ENCODE measurements at places on chromosomes 5 and 9.

GRCh38 chr5:57033503-57033902 lies 81.6 kb upstream of the MIER3 start:
- no peak for DNase-seq
- no peaks in the 10 kb centered on the region for H3K27me3 ChIP-seq

GRCh38 chr5:149809931-149810691 lies 80.0 kb downstream of the PPARGC1B start:
- H3K4me1 ChIP-seq = peaks cover 22% of the 10 kb centered on the region
- no peaks in the 10 kb centered on the region for H3K27me3 ChIP-seq
- no peaks in the 10 kb centered on the region for H3K36me3 ChIP-seq
- no peak overlapping the region for H3K4me3 ChIP-seq

- peaks cover 44% of the 10 kb centered on the region for H3K4me1 ChIP-seq
- peaks cover 3% of the 10 kb centered on the region for H3K36me3 ChIP-seq
- peak overlapping the region; percentile 93 for H3K4me3 ChIP-seq
- DNase-seq = no peak
- H3K27ac ChIP-seq = peak overlapping the region; percentile 86
Measured at GRCh38 chr5:177553671-177554429, 513 bp downstream of the FAM193B start.

DNA sequence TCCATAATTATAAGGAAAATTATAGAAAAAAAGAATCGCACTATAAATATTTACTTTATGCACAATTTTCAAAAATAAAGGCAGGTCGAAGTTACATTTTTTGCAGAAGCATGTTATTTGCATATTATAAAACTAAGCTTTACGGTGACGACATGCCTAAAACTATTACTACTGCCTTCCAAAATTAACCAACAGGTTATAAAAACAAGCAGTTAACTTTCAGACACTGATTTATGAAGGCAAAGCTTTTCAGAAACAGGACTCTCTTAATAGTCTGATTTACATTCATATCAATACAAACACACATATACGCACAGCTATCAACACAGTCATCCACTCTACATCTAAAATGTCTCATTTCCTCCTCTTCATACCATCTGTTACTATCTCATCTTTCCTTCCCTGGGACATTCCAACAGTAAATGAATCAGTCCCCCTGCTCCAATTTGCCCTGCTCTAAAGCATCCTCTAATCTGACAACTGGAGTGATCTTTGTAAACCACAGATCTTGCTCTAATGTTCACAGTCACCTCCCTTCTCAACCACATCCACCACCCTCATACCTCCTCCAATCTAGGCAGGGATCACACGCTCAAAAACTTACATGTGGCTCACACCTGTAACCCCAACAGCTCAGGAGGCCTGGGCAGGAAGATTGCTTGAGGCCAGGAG lies 21.6 kb downstream of the FBXW11 start:
- H3K4me3 ChIP-seq = no peak overlapping the region
- no peak overlapping the region for H3K27ac ChIP-seq
- no peaks in the 10 kb centered on the region for H3K36me3 ChIP-seq
- H3K4me1 ChIP-seq = peaks cover 22% of the 10 kb centered on the region
- no peaks in the 10 kb centered on the region for H3K27me3 ChIP-seq

DNA sequence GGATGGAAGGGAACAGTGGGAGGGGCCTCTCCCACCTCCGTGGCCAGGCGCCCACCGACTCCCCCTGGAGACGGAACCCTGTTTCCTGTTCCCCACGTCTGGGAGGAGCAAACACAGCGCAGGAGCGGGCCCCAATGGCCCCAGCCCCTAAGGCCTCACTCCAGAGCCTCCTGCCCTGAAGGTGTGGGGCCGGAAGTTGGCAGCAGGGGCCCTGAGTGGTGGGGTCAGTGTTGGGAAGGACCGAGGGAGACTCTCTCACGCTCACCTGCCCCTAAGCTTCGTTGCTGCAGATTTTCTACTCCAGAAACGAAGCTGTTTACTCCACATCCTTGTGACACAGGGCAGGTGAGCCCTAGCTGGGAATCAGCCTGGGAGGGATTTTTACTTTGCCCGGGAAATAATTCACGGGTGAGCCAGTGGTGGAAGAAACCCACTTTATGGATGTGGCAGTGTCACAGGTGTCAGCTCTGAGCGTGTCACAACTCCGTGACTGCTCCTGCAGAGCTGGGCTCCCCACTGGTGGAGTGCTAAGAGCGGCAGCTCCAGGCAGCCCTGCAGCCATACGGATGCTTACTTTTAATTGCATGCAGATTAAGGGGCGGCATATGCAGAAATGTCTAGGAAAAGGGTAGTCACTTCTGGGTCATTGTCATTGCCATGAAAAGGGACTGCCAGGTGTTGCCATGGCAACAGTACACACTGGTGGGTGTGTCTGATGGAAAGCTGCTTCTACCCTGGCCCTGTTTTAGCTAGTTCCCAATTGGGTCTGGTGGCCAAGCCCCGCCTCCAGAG lies 77.5 kb upstream of the OLFM1 start:
- DNase-seq = no peak
- no peak overlapping the region for H3K27ac ChIP-seq
- H3K4me3 ChIP-seq = no peak overlapping the region

GRCh38 chr5:103119070-103119764 lies 721 bp downstream of the GIN1 start:
- H3K4me1 ChIP-seq = peaks cover 45% of the 10 kb centered on the region
- H3K27ac ChIP-seq = peak overlapping the region; percentile 86
- no peak for DNase-seq
- no peaks in the 10 kb centered on the region for H3K27me3 ChIP-seq
- H3K4me3 ChIP-seq = peak overlapping the region; percentile 74

DNA sequence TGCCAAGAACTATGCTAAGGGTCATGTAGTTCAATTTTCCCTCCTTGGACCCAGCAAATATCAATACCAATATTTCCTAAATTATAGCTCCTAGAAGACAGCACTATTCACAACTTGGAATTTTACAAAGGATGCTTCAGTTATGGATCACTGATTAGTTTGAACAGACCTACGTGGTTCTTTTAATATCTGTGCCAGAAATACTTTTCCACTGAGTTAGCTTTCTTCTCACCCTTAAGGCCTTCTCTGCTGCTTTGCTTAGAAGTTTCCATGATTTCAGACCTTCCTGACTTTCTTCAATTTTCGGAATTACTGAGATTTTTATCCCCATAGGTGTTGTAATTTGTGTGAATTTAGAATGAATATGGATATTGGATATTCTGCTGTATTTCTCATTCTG lies 380.4 kb downstream of the PSAT1 start:
- no peaks in the 10 kb centered on the region for H3K4me1 ChIP-seq
- no peak for DNase-seq
- H3K27me3 ChIP-seq = no peaks in the 10 kb centered on the region
- no peaks in the 10 kb centered on the region for H3K36me3 ChIP-seq
- H3K27ac ChIP-seq = no peak overlapping the region

DNA sequence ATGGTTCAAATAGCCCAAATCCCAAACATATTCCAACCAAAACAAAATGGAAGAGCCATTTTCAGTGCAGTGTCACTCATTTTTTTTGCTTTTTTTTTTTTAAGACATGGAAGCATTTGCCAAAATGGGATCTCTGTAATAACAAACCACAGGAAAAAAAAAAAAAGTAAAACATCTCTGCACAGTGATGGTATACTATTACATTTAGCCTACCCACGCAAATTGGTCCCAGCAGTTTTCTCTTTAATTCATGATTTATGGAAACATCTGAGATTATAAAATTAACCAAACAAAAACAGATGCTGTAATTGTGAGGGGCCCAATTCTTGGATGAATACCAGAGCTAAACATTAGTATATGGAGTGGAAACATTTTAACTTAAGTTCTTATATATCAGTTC lies 566.6 kb downstream of the ZNF608 start:
- H3K27me3 ChIP-seq = no peaks in the 10 kb centered on the region
- H3K36me3 ChIP-seq = no peaks in the 10 kb centered on the region
- H3K4me1 ChIP-seq = peaks cover 15% of the 10 kb centered on the region
- no peak for DNase-seq
- no peak overlapping the region for H3K4me3 ChIP-seq
- H3K27ac ChIP-seq = no peak overlapping the region

DNA sequence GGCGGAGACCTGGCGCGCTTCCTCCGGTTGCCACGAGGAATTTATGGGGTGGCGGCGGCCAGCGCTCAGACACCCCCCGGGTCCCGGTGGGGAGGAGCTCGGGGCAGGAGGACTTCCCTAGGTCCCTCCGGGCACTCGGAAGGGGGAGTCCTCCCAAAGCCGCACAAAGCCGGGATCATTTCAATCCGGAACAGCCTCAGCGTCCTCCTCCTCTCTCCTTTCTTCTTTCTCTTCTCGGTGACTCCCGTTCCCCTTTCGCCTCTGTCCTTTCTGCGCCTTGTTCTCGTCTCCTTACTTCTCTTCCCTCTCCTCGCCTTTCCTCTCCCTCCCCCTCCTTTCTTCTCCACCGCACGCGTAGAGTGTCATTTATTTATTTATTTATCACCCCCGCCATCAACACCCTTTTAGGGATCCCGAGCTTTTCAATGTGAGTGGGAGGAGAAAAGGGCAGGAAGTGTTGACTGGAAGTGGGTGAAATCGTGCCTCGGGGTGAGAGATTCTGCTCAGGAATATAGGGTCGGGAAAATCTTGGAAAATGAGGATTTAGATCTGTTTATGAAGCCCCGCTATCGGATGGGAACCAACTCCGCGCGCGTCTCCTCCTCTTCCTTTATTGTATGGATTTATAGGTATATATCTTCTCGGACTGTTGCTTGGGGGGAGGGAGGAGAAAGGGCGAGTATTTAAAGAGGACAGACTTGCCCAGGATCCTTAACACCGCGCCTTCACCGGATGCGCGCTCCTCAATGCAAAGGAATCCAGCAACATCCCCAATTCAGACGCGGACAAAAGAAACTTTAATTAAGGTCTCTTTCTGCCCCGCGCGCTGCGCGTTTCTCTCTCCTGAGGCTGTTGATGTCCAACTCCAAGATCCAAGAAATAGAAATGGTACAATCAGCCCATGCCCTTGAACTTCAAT lies 2.0 kb upstream of the ZNF462 start:
- peaks cover 25% of the 10 kb centered on the region for H3K4me1 ChIP-seq
- DNase-seq = no peak
- no peaks in the 10 kb centered on the region for H3K27me3 ChIP-seq
- H3K36me3 ChIP-seq = no peaks in the 10 kb centered on the region

- H3K4me1 ChIP-seq = peaks cover 9% of the 10 kb centered on the region
- H3K4me3 ChIP-seq = no peak overlapping the region
- DNase-seq = no peak
- no peaks in the 10 kb centered on the region for H3K36me3 ChIP-seq
Measured at GRCh38 chr9:110148384-110148783, 59.6 kb downstream of the C9orf152 start.

GRCh38 chr9:95379630-95380029 lies 62.1 kb upstream of the FANCC start:
- H3K4me3 ChIP-seq = no peak overlapping the region
- DNase-seq = no peak
- H3K27ac ChIP-seq = no peak overlapping the region
- no peaks in the 10 kb centered on the region for H3K27me3 ChIP-seq
- no peaks in the 10 kb centered on the region for H3K36me3 ChIP-seq

DNA sequence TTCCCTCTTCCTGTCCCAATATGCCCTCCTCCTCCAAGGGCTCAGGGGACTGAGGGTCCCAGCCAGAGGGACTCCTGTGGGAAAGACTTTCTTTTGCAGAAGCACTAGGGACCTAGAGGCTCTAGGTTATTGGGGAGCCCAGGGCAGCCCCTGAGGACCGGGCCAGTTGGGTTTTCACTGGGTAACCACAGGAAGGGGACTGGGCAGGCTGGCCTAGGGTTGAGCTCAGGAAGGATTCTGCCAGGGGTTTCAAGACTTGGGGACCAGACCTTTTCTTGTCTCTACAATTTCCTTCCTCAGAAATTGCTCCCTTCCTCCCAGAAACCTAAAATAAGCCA lies 24.4 kb upstream of the HMCN2 start:
- no peak for DNase-seq
- H3K4me3 ChIP-seq = no peak overlapping the region
- no peaks in the 10 kb centered on the region for H3K36me3 ChIP-seq
- no peak overlapping the region for H3K27ac ChIP-seq
- H3K27me3 ChIP-seq = no peaks in the 10 kb centered on the region
- H3K4me1 ChIP-seq = peaks cover 24% of the 10 kb centered on the region

DNA sequence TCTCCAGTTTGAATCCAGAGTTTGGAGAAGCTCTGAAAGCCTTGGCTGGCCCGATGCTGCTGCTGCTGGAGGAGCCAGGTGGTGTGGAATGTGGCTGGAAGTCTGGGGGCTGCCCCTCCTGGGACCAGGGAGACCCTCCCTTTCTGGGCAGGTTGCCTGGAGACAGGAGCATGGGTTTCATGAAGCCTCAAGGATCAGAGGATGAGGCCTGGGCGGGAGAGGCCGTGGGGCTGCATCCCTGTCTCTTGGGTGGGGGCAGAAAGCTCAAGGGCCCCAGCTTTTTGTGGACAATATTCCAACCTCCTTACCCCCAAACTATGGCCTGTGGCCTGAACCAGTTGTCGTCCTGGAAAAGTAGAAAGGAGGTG lies 10.1 kb downstream of the FGF18 start:
- H3K27ac ChIP-seq = no peak overlapping the region
- no peaks in the 10 kb centered on the region for H3K36me3 ChIP-seq
- H3K4me3 ChIP-seq = no peak overlapping the region

GRCh38 chr5:54844905-54845566 lies 140.4 kb downstream of the ESM1 start:
- H3K4me1 ChIP-seq = no peaks in the 10 kb centered on the region
- no peaks in the 10 kb centered on the region for H3K27me3 ChIP-seq
- peak overlapping the region; percentile 10 for H3K27ac ChIP-seq
- H3K4me3 ChIP-seq = no peak overlapping the region

DNA sequence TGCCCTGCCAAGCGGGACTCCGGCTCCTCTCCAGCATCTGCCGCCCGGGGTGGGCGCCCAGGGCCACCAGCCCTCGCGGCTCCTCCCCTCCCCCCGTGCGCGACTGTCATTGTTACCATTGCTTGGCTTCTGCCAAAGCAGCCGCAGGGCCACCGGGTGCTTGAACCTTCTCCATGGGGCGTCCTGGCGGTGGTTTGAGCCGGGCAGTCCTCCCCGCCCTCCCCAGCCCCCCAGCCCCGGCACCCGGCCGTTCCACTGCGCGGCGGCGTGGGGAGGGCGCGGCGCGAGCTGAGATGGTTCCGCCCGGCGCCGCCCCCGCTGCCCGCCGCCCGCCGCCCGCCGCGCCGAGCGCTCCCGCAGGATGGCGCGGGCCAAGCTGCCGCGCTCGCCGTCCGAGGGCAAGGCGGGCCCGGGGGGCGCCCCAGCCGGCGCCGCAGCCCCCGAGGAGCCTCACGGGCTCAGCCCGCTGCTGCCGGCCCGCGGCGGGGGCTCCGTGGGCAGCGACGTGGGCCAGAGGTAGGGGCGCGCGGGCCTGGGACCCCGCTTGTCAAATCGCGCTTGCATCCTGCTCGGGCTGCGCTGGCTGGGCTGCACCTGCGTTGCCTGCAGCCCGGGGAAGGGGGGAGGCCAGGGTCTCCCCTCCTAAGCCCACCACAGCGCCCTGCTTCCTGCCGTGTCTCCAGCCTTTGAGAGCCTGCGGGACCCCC lies 34.4 kb downstream of the KCNT1 start:
- H3K4me1 ChIP-seq = no peaks in the 10 kb centered on the region
- H3K27ac ChIP-seq = no peak overlapping the region
- no peaks in the 10 kb centered on the region for H3K36me3 ChIP-seq
